ENCODE measurements at places on chromosomes 6 and 20.

- no peak for DNase-seq
Measured at GRCh38 chr6:163324326-163324687, 90.2 kb upstream of the QKI start.

GRCh38 chr20:43744151-43744611 lies 17.4 kb upstream of the GTSF1L start:
- DNase-seq = no peak

DNA sequence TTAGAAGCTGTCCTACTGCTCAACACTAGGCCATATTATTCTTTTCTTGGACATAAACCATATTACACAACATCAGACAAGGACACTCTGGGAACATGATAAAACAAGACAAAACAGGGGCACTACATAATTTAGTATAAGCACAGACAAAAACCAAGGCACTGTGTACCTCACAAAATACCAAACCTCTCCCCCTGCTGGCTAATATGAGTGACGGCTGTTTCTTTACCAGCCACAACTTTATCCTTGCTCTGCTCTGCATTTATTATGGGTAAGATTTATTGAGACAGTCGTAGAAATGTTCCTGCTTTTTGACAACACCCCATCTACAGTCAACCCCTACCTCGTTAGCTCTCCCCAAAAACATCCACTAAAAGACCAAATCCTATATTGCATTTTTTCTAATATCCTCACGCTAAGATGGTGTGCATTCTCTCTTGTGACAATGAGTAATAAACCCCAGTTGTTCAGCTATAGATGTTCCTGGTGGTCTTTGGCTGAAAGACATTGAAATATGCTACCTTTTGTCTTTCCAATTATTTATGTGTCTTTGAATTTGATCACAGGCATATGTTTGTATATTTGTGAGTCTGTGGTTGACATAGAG lies 23.8 kb upstream of the POLR1H start:
- peak; percentile 35 for DNase-seq

DNA sequence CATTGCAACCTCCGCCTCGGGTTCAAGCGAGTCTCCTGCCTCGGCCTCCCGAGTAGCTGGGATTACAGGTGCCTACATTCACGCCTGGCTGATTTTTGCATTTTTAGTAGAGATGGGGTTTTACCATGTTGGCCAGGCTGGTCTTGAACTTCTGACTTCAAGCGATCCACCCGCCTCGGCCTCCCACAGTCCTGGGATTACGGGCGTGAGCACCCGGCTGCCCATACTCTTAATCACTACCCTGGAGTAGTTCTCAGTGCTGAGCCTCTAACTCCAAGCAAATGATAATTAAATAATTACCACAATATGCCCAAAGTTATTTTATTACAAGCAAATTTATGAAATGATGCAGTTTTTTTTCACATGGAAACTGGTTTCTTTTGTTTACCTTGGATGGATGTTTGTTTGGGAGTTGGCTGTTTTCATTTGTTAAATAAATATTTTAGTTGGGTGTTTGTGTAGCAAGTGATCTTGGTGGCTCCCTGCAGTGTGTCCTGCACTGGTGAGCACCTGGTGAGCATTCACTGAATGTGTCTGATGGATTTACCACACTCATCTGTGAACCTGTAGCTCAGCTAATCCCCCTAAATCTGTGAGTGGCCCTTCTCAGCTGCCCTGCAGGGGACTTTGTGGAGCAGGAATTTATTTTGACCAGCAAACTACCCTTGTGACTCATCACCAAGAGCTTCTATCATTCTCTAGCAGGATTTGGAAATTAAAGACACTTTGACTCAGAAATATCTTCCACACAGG lies 36.9 kb downstream of the UTRN start:
- no peak for DNase-seq

- DNase-seq = no peak
Measured at GRCh38 chr6:44663860-44664634, 276.5 kb downstream of the CDC5L start.

- no peak for DNase-seq
Measured at GRCh38 chr6:165086814-165087213, 222.6 kb downstream of the C6orf118 start.

DNA sequence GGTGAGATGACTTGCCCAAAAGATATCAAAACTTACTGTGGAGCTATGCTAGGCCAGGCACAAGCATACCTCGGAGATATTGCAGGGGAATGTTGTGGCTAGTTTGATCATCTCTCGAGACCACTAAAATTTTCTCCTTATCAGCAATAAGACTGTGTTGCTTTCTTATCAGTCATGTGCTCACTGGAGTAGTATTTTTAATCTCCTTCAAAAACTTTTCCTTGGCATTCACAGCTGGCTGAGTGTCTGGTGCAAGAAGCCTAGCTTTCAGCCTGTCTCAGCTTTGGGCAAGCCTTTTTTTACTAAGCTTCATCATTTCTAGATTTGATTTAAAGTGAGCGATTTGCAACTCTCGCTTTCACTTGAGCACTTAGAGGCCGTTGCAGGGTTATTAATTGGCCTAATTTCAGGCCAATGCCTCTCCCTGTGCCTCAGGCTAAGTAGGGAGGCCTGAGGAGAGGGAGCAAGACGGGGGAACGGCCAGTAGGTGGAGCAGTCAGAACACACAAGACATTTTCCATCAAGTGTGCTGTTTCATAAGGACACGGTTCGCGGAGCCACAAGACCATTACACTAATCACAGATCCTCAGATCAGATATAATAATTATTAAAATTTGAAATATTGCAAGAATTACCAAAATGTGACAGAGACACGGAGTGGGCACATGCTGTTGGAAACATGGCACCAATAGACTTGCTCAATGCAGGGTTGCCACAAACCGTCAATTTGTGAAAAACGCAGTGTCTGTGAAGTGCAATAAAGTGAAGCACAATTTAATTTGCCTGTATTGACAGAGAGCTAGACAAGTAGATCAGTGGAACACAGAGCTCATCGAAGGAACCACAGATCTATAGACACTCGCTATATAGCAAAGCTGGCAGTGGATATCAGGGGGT lies 106.8 kb upstream of the SIRPG start:
- peak; percentile 45 for DNase-seq

- DNase-seq = no peak
Measured at GRCh38 chr6:148430897-148431296, 88.3 kb downstream of the SASH1 start.

DNA sequence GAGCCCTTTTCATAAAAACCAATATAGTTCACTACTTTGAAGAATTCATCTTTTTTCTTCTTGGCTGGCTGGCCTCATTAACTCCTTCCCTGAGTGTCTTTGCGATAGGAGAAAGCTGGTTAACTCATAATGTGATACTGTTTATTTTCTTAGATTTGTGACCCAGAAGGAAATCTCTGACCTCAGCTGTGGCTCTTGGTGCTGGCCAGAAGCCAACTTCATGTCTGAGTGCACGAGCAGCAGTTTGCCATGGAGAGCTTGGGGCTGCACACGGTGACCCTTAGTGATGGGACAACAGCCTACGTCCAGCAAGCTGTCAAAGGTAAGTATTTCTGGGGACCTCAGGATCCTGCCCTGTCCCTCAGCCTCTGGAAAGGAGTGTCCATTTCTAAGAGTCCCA lies 16.7 kb upstream of the DEF6 start:
- DNase-seq = no peak
